ENCODE measurements at places on chromosomes 11 and 22. TPM values are rescaled to one million over a fixed set of nuclear protein-coding genes. Genes with fewer than 3 reads are reported as not detected.

DNA sequence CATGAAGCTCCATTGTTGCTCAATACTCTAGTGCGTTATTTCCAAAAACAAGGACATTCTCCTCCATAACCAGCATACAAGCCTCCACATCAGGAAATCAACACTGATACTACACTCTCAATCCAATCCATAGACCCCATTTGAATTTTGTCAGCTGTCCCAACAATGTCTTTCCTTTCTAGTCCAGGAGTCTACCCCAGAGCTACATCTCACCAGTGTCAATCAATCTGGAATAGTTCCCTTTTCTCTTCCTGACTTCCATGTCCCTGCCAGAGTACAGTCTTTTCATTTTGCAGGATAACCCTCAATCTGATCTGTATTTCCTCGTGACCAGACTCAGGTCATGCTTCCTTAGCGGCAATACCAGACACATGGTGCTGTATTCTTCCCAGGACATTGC lies 43.0 kb downstream of the TCF20 start:
- no peak for DNase-seq

DNA sequence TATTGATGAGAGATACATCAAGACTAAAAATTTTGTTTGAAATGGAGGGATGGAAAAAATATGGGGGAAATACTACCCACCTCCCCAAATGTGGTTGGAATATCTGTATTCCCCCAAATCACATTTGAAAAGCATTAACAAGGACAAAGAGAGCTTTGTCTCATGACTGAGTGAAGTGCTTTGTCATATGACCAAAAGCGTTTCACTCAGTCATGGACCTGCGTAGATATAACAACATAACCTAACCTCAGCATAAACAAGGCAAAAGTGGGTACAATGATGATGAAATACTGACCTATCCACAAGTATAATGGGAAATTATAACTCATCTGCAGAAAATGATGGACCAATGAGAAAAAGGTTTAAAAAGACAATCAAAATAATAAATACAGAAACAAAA lies 418.3 kb downstream of the TBC1D22A start:
- DNase-seq = no peak

Gene OR52M1
- total RNA-seq = not detected

DNA sequence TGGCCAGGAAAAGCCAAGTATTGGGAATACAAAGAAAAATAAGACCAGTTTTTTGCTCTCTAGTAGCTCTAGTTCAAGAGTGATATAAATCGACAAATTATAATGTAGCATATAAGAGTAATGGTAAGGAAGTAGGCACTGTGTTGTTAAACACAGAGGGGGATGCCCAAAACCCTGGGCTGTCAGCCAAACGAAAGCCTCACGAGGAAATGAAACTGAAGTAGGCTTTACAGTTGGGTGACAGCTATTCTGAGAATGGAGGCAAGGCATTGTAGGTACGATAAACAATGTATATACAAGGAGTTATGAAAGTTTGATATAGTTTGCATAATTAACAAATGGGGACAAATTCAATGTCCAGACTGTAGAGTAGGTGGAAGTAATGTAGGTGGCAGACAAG lies 176.4 kb downstream of the FAM181B start:
- no peak for DNase-seq

GRCh38 chr22:17629173-17629489 lies 582 bp upstream of the ATP6V1E1 start:
- no peak for DNase-seq

Gene OR52I2
- total RNA-seq = not detected

Data from pulmonary artery endothelial cell (primary cell).